Stimulated activated CD4-positive, alpha-beta T cell treated with anti-CD3 and anti-CD28 coated beads, Interleukin-1b, Interleukin-23, amount 100 ng/mL, for 1 hour (primary cell): ENCODE measurements at places on chromosomes 11 and 22.

DNA sequence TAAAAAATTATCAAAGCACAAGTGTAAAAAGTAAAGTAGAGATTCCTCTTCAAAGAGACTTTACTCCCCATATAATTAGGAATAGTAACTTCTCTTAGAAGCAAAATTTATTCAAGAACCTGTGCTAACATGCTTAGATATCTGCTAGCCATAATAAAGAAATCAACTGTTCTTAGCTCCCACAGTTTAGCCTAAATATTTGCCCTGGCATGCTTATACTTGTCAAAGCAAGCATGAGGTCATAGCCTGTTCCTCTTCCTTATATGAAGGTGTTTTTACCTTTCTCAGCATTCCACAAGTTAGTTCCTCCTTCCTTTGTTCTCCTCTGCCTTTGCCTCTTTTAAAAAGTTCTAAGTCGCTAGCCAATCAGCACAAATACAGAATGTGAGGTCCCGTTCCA, 30.3 kb downstream of the RIC3 start:
- DNase-seq = no peak

DNA sequence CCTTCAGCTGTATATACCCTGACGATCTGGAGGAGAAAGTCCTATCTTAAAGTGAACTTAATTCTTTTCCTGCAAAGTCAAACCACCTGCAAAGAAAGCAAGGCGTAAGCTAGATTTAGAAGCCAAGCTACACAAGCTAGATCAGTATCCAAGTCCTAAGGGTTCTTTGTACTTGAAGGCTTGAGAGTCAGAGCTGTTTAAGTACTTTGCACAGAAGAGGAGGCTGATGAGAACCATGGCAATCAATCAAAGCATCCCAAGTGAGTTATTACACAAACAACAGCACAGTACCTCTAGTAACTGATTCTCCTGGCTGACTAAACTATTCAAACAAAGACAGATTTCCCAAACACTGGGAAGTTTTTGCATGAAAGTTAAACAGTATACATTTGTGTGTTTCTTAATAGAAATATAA, 1.9 kb downstream of the CDON start:
- DNase-seq = no peak

GRCh38 chr22:24894998-24895397, 51.5 kb downstream of the LHFPL7 start:
- DNase-seq = no peak

DNA sequence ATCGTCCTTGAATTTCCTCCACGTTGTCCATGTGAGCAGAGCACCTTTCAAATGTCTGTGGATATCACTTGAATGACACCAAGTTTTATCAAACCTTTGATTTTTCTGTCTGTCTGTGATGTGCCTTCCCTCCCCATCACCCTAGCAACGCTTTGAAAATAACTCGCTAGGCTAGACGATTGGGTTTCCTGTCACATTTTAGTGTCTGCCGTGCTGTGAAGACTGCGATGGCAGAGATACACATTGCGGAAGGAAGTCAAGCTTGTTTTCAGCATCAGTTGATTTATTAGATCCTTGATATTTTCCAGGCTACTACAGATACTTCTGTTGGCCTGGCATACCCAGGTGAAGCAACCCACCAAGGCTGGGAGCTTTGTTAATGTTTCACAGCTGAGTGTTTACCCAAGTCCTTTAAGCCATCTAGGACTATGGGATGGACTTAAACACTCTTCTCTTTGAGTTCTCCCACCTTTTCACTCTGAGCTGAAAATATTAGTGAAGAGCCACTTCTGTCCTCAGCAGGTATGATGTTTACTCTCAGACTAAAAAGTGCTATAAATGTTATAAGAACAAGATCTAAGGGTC, 93.6 kb upstream of the CD44 start:
- no peak for DNase-seq

DNA sequence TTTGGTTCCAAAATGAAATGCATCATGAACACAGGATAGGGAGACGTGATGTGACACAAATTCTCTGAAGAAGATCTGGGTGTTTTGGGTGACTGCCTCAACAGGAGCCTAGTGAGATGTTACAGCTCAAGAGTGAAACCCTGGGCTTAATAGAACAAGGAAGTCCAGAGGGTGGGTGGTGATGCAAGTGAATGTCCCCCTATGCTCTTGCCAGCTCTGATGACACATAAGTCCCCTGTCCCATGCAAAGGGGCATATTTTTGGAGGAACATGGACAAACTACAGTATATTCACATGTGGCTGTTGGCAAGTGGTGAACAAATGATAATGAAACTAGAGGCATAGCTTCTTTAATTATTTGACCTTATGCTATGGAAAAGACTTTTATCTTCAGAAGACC, 9.2 kb downstream of the CRTAM start:
- no peak for DNase-seq

DNA sequence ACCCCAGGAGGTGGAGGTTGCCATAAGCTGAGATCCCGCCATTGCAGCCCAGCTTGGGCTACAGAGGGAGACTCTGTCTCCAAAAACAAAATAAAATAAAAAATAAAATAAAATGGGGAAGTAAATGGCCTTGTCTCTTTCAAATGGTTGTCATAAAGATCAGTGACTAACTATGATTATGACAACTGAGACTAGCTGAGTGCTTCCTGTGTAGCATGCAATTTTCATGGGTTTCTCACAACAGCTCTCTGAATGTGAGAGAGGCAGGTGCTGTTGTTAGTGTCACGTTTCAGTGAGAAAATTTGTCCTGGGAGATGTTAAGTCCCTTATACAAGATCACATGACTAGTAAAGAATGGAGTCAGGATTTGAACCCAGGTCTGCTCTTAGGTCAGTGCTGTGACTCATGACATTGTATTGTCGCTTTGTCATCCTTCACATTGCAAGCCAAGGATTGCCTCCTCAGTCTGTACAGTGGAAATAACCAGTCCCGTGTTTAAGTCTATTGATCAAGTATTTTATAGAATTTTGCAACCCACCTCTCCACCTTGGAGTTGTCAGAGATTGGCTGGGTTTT, 163.3 kb upstream of the CCDC90B start:
- DNase-seq = no peak

DNA sequence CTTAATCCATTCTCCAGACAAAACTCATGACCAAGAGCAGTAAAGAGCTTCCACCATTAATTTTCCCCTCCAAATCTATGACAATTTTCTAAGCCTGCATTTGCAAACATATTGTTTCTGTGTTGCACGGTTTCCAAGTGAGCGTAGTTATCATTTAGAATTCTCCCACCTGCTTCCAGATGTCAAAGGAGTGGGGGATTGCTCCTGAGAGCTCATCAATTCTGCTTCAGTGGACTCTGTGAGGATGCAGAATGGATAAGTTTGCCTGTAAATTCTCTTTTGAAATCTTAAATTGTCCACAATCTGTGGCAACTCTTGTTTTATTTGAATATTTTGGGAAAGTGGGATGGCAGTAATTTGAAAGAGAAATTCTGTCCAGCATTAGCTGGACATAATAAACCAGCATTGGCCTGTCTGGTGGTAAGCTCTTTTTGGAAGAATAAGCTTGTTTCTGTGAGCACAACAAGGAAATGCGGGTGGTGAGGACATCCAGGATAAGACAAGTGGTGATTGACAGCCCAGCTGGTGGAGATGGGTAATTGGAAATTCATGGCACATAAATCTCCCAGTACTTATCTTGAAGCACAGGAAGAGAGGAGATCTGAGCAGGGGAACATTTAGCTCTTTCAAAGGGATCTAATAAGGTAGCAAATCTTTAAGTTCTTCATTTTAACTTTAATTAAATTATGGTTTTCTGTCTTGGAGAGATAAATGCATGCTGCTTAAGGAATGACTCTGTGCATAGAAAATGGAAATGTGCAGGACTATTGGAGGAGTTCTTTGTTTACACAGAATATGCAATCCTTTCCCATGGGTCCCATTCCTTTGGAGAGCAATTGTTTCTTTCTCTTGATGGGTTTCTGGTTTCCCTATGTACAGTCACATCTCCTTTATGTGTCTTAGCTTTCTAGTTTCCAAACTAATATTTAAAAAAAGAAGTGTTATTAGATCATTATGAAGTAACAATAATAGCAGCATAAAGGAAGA, 73.2 kb downstream of the FAT3 start:
- no peak for DNase-seq

DNA sequence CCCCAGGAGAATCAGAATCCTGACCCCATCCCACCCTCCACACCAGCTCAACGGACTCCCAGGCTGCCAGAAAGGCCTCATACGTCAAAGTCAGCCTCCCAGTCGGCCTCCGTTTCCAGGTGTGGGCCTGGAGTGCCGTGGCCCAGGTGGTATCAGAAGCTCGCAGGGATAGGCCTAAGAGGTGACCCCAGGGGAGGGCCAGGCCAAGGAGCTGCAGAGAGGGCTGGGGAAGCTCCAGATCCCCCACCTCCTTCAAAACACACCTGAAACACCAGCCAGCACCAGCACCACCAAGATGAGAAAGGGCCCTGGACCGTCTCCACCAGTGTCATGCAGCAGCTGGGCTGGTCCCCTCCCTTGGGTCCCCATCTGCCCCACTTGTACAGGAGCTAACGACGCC, 20.3 kb downstream of the ASCL2 start:
- no peak for DNase-seq

DNA sequence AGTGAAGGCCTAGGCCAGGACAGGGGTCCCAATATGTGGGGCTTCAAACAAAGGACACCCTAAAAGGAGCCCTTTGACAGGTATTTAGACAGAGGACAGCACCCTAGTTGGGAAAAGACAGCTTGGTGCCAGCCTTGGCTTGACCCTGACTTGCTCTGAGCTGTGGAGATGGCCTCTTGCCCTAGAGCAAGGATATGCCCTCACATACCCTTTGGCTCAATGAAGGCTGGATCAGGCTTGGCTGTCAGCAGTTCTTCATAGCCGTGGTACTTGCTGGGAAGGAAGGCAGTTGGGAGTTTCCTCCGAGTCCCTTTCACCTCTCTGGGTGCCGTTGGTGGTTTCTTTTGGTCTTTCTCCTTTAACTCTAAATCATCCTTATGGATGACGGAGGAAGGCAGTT, 96.2 kb downstream of the RNF169 start:
- DNase-seq = no peak

DNA sequence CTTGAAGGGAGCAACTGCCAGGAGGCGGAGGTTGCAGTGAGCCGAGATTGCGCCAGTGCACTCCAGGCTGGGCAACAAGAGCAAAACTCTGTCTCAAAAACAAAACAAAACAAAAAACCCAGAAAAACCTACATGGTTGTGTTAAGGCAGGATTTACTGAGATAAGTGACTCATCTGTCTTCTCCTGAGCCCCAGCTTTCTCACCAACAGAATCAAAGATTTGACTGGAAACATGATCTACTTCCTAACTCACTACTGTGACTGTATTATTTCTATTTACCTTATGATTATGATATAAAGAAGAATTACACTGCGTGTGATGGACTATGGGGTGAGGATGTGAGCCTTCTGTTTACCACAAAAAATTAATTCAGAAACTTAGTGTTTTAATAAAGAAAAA, 21.8 kb downstream of the FAM118B start:
- DNase-seq = no peak

- DNase-seq = no peak
Measured at GRCh38 chr11:94130298-94131046, 1.8 kb downstream of the PANX1 start.

GRCh38 chr11:64759722-64760719, at the start of gene PYGM:
Gene PYGM (minus strand): TSS chr11:64759974. CDS start chr11:64759898, 76 bp downstream.
- DNase-seq = no peak

- no peak for DNase-seq
Measured at GRCh38 chr11:68498321-68498720, 37.8 kb downstream of the PPP6R3 start.

GRCh38 chr11:17774232-17775034, 39.9 kb downstream of the KCNC1 start:
- no peak for DNase-seq
